ENCODE measurements at places on chromosomes 5 and 9.

DNA sequence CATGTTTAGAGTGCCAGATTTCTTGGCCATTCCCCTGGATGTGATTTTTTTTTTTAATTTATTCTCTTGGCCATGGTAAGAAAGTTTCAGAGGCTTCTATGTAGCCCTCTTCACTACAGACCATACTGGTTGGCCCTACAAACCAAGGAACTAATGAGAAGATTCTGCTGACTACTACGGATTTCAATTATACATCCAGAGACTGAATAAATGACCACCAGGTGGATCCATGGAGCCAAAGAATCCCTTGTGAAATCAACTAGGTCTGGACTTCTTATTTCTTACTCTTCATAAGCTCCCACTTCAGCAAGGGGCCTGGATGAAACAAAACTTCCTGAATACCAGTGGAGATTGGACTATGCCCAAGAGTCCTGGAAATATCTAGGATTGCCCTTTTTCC is 27.6 kb downstream of the ZNF622 start:
- DNase-seq, result no peak

GRCh38 chr9:135186248-135187164 is 99.0 kb downstream of the OLFM1 start:
- DNase-seq, result no peak

DNA sequence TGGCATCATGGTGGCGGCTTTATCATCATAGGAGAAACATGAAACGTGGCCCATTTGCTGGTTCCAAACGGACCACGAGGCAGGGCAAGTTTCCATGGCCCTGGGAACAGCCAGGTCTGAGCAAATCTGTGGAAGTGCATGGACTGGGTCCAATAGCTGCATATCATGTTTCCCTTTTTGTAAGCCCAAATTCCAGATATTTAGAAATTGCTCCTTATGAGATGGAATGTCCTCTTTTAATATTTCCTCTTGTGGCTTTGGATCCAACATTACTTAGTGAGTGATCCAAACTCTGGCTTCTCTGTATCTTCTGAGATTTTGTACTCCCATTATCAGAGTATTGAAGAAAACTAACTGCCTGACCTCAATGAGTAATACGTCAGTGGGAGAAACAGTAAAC is 79.8 kb upstream of the FBXL7 start:
- no peak for DNase-seq

GRCh38 chr5:96692441-96692840 is 30.3 kb downstream of the CAST start:
- no peak for DNase-seq

GRCh38 chr5:116573702-116574366 is 789 bp downstream of the SEMA6A start:
- DNase-seq, result no peak

DNA sequence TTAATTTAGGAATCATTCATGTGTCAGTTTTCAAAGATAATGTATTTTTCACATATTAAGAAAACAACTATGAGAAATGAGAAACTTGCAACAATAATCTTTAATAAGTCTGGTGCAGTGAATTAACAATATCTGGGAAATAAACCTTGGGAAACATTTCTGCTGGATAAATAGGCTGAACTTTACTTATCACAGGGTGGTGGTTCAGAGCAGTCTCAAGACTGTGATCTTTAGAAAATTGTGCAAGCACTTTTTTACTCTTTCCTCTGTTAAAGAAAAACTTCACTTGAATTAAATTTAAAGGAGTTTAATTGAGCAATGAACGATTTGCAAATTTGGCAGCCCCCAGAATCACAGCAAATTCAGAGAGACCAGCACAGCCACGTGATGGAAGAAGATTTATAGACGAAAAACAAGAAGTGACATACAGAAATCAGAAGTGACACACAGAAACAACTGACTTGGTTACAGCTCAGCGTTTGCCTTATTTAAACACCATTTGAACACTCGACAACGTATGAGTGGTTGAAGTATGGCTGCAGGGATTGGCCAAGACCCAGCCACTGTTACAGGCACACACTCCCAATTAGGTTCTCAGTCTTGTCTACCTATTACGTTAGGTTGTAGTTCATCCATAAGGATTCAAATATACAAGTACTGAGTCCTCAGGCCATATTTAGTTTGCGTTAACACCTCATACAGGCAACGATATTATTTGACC is 631.9 kb downstream of the SLCO4C1 start:
- no peak for DNase-seq

DNA sequence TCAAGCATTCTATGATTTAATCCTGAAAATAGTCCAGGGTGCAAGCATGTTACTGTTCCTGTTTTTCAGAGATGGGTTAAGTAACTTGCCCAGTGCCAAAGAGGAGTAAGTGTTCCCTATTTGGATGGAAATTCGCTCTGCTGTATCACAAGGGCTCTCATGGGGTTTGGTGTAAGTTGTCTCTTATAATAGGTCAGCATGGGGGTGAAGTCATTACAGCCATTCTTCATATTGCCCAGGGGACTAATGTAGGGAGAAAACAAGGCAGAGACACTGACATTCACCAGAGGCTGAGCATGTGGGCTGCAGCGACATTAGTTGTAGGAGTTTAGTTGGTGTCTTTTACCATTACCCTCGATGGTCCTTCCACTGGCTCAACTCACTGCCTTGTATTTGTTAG is 142.1 kb upstream of the GLRA1 start:
- DNase-seq, result no peak

GRCh38 chr5:36300927-36301540 is 668 bp downstream of the RANBP3L start:
- no peak for DNase-seq

GRCh38 chr5:97355775-97356174 is 172.7 kb upstream of the RIOK2 start:
- no peak for DNase-seq

- DNase-seq, result no peak
Observed at GRCh38 chr9:91426123-91426745, 2.6 kb upstream of the NFIL3 start.

GRCh38 chr5:14439087-14439871 is 142.3 kb upstream of the OTULINL start:
- DNase-seq, result no peak

DNA sequence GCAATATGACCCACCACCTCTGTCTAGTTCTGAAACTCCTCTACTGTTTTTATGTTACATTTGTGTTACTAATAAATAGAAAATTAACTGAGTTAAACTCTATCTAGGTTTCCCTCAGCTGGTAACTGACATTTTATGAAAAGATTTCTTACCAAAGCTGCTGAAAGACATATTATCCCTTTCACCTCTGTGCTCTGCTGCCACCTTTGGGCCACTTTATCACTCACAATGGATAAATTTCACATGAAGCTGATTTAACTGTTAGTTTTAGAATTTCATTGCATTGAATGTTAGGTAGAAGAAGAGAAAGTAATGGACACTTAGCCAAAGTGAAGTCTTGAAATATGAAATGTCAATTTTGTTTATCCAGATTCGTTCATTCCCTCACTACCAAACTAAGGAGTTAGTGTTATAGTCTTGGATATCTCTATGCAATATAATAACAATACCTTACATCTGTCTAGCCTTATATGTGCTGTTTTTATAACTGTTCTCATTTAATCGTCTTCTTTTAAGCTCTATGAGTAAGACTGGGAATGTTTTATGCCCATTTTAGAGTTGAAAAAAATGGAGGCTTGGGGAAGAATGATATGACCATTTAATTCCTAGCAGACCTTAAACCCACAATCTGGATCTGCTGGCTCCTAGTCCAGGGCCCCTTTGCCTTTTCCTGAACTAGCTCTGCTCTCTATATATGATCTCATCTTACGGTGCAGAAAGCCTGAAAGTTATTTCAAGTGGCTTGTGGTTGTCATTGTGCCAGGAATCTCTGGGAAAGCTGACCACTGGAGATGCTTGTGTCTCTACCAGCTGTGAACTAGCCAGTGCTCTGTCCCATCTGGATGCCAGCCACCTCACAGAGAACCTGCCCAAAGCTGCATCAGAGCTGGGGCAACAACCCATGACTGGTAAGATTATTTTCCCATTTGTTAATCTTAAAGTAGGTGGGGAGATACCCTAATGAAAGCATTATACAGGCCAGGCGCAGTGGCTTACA is 97.1 kb downstream of the GOLPH3 start:
- no peak for DNase-seq

GRCh38 chr5:171306781-171307591 is 2.1 kb upstream of the TLX3 start:
- DNase-seq, result no peak

DNA sequence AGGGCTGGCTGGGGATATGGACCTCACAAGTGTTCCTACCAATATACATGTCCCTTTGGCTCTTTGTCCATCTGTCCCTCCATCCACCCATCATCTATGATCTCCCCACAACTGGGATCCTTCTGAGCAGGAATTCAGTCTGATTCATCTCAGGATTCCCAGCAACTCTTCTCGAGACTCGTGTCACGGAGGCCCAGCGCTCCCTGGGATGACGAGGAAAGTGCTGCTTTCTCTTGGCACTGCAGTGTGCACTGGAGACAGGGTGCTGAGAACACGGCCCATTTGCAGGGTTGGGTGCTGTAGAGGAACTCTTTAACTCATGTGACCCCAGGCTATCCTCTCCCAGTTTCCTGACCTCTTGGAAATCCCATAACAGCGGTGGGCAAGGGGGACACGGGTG is 72.9 kb downstream of the ANGPTL2 start:
- no peak for DNase-seq

DNA sequence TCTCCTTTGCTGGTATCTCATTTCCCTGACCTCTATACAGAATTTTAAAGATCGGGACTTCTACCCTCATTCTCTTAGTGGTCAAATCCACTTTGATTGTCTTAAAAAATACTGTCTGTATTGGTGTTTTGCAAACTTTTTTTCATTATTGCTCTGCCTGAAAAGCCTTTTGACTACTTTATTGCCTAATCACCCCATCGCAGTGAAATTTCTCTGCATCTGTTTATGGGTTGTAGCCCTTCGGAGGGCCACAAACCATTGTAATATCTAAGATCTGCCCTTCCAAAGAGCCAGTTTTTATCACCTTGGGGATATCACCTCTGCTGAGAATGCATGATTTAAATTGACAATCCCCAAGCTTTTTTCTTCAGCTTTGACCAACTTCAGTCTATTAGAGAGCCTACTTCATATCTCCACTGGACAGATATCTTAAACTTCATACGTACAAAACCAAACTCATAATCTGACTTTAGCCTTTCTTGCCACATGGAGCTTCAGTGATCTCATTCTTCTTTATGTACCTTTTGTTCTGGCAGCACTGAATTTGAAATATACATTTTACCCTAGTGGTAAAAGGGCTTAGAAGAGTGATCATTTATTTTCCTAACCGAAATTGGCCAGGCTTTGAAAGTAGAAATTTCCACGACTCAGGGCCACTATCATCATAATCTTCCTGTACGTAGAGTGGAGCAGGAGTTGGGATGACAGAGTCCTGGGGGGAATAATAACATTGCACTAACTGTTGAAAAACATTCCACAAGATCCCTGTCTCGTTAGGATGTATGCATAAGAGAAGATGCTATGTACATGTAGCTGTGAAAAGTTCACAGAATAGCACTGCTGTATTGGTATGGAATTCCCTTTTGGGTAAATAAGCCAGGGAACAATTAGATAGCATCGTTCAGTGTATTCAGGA is 21.4 kb downstream of the KIF2A start:
- DNase-seq, result no peak

- DNase-seq, result no peak
Observed at GRCh38 chr5:96660971-96661854, 963 bp upstream of the CAST start.

- DNase-seq, result no peak
Observed at GRCh38 chr5:178551059-178551458, 39.1 kb downstream of the COL23A1 start.

- DNase-seq, result no peak
Observed at GRCh38 chr9:111605041-111605559, 5.7 kb upstream of the PTGR1 start.

GRCh38 chr5:64759960-64760660 is 8.4 kb downstream of the SREK1IP1 start:
- no peak for DNase-seq

DNA sequence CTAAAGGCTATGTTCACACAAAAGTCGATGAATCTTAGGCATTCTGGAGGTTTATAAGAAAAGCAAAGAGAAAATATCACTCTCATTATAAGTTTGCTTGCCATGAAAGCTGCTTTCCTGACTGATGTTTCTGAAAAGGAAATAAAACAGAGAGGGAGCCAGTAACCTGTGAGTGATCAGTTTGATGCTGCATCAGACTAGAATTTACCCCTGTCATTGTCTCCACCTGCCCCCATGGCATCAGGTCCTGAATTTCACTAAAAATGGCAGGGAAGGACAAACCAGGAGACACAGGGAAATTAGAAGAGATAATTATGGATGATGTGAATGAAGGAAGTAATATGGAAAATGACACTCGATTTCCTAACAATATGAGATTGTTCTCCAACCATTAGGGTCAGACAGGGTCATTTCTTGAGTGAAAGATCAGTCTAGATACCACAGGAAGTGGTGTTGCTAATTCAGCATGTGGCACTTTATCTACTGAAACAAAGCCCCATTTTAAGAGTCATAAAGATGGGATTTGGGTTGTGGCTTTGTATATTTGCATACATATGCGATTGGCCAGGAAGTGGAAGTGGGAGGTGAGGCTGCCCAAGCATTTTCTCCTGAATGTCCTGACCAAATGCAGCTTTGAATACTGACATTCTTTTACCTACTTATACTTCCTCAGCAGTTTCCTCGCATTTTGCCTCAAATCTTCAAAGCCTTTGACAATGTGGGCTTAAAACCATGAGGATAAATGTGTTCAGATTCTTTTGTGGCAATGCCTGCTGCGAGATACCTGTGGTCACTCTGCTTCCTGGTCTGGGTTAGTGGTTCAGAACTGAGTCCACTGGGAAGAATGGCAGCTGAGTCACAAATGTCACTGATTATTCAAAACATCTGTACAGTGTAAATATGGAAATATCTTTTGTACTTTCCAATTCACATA is 29.7 kb downstream of the MEGF10 start:
- no peak for DNase-seq

GRCh38 chr5:67639976-67640375 is 443.4 kb upstream of the CD180 start:
- DNase-seq, result no peak

DNA sequence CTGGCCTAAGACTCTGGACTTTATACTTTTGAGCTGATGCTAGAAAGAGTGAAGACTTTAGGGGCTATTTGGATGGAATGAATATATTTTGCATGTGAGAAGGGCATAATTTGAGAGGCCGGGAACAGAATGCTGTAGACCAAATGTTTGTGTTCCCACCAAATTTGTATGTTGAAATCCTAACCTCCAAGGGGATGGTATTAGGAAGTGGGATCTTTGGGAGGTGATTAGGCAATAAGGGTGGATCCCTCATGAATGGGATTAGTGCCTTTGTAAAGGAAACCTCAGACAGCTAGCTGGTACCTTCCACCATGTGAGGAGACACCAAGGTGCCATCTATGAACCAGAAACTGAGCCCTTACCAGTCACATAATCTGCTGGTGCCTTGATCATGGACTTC is 165.1 kb upstream of the S1PR3 start:
- no peak for DNase-seq

DNA sequence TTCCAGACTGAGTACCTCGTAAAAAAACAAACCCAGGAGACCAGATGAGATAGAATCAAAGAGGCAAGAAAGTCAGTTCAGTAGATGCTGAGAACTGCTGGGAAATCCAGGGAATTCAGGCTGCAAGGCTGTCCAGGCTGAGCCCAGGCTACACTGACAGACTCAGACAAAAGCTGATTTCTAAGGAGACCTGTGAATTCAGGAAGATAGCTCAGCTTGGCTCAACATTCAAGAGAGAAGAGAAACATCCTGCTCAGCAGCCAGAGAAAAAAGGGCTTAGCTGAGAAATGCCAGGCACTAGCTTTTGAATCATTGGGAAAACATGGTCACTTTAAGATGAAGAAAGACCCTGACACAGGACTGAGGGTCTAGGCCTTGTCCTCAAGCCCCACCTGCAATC is 118.2 kb upstream of the SLC44A1 start:
- DNase-seq, result no peak

GRCh38 chr5:14821100-14821845 is 50.3 kb downstream of the ANKH start:
- DNase-seq, result no peak
